ENCODE measurements at places on chromosomes 2 and 18. TPM values are rescaled to one million over a fixed set of nuclear protein-coding genes. Genes with fewer than 3 reads are reported as not detected.

- peaks cover 7% of the 10 kb centered on the region for H3K4me1 ChIP-seq
- no peaks in the 10 kb centered on the region for H3K36me3 ChIP-seq
- peak overlapping the region; percentile 3 for H3K4me3 ChIP-seq
- peaks cover 55% of the 10 kb centered on the region for H3K27me3 ChIP-seq
Measured at GRCh38 chr2:232521959-232522622, 1.9 kb downstream of the PRSS56 start.

DNA sequence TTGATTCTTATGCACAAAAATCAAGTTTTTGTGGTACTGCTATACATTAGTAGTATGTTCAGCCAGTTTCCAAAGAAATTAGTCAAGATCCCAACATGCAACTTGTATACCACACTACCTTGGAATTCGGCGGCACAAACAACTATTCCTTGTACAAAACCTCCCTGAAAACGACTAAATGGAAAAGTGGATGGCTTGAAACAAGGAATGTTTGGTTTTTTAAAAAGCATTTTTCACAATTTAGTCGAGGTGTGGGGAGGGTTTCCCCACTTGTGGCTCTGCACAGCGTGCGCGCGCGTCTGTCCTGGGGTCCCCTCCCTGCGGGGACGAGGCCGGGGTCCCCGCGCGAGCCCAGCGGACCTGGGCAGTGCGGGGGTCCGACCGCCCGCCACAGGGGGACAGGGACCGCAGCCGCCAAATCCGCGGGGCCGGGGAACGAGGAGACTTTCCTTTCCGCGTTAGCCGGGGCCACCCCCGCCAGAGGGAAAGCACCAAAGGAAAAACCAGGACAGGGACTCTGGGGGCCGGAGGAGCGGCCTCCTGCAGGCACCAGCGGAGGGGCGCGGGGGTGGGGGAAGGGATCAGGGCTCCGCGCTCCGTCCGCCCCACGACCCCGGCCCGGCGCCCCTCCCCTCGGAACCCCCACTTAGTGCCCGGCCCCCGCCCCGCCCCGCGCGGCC, 534 bp upstream of the SOCS6 start:
- H3K4me1 ChIP-seq: peaks cover 35% of the 10 kb centered on the region
- DNase-seq: peak; percentile 52
- H3K27ac ChIP-seq: peak overlapping the region; percentile 86
- no peaks in the 10 kb centered on the region for H3K27me3 ChIP-seq

- H3K27me3 ChIP-seq: no peaks in the 10 kb centered on the region
- H3K36me3 ChIP-seq: no peaks in the 10 kb centered on the region
- peak; percentile 82 for DNase-seq
- H3K27ac ChIP-seq: peak overlapping the region; percentile 62
- no peak overlapping the region for H3K4me3 ChIP-seq
Measured at GRCh38 chr2:42132966-42133641, 36.0 kb upstream of the EML4 start.

DNA sequence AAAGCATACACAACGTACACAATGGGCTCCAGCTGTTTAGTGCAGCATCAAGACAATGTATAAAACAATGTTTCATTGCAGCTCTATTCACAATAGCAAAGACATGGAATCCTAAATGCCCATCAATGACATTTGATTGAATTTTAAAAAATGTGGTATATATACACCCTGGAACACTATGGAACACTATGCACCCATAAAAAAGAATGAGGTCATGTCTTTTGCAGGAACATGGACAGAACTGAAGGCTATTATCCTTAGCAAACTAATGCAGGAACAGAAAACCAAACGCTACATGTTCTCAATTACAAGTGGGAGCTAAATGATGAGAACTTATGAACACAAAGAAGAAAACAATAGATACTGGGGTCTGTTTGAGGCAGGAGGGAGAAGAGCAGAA, 315.5 kb downstream of the AGPS start:
- DNase-seq: no peak
- H3K36me3 ChIP-seq: no peaks in the 10 kb centered on the region
- H3K4me1 ChIP-seq: no peaks in the 10 kb centered on the region

- no peaks in the 10 kb centered on the region for H3K4me1 ChIP-seq
- H3K4me3 ChIP-seq: no peak overlapping the region
- H3K27me3 ChIP-seq: no peaks in the 10 kb centered on the region
- no peaks in the 10 kb centered on the region for H3K36me3 ChIP-seq
Measured at GRCh38 chr18:78001811-78002210, 752.2 kb downstream of the GALR1 start.

- no peaks in the 10 kb centered on the region for H3K4me1 ChIP-seq
- no peak overlapping the region for H3K27ac ChIP-seq
- H3K4me3 ChIP-seq: no peak overlapping the region
Measured at GRCh38 chr2:98896944-98897343, 39.1 kb downstream of the CRACDL start.

Gene ADAM23
- total RNA-seq: 71.3 TPM

Gene TGFBRAP1
- total RNA-seq: 10.8 TPM

Gene B4GALT6
- 5.6 TPM for total RNA-seq

Gene DSG1
- 0.74 TPM for total RNA-seq

Measured in heart left ventricle (tissue), 16 donors.